Stimulated activated CD4-positive, alpha-beta T cell treated with anti-CD3 and anti-CD28 coated beads, Interleukin-1b, Interleukin-23, amount 100 ng/mL, for 1 hour (primary cell): ENCODE measurements at places on chromosomes 5 and 9.

- DNase-seq = no peak
Observed at GRCh38 chr5:101728933-101729332, 567.2 kb downstream of the SLCO4C1 start.

DNA sequence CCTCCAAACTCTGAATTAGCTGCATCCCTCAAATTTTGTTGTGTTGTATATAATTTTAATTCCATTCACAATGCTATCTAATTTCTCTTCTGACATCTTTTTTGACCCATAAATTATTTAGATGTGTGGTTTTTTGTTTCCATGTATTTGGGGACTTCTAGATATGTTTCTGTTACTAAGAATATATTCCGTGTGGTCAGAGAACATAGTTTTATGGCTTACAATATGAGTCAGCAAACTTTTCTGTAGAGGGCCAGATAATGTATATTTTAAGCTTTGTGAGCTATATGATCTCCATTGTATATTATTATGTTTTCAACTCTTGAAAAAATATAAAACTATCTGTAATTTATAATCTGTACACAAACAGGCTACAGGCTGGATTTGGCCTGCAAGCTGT is 33.4 kb downstream of the MVB12B start:
- DNase-seq = no peak

- no peak for DNase-seq
Observed at GRCh38 chr9:76644171-76644570, 120.1 kb upstream of the PCA3 start.

GRCh38 chr9:100213730-100214477 is 114.9 kb downstream of the INVS start:
- DNase-seq = no peak

GRCh38 chr5:154756868-154757813 is 2.0 kb downstream of the LARP1 start:
- peak; percentile 46 for DNase-seq

GRCh38 chr9:76571743-76572146 is 112.8 kb downstream of the GCNT1 start:
- DNase-seq = no peak
